Stimulated activated CD8-positive, alpha-beta memory T cell treated with anti-CD3 and anti-CD28 coated beads, Interleukin-2, amount 100 ng/mL, for 1 hour (primary cell): ENCODE measurements at places on chromosomes 7 and 10.
A peak's percentile ranks its signal among the peaks of the same experiment; 100 is the strongest.

DNA sequence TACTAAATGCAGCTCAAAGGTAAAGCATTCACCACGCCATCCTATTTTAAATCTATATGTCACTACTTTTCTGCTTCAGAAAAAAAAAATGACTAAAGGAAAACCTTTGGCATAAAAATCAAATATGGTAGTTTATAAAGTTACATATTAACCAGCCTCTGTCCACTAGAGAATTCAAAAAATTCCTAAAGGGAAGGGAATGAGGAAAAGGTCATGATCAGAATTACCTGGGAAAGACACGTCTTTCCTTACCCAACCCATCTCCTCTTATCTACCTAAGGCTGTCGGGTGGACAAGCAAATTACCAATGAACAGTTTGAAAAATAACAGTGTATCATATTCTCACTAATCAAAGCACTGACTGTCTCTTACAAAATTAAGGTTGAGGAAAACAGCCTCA is 100.7 kb upstream of the TMEM106B start:
- DNase-seq: no peak

GRCh38 chr10:61883371-61884025 is 18.0 kb upstream of the ARID5B start:
- no peak for DNase-seq

- no peak for DNase-seq
Measured at GRCh38 chr7:38318241-38318640, 44.8 kb upstream of the TARP start.

- no peak for DNase-seq
Measured at GRCh38 chr10:103949728-103950127, 17.2 kb upstream of the SLK start.

DNA sequence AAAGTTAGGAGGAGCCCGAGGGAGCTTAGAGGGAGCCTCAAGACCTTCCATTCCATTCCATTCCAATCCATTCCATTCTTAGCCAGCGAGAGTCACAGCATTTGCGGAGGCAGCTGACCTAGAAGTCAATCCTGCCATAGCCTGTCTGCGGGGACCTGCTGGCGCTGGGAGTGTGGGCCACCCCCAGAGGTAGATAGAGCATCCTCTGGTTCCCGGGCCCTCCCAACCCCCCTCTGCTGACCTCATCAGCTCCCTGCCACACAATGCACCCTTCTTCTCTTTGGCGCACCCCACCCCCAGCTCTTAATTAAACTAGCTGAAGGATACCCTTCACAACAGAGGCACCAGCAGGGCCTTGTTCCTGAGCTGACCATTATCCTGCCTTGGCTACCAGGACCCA is 152.5 kb upstream of the ZMIZ1 start:
- DNase-seq: no peak

- no peak for DNase-seq
Measured at GRCh38 chr10:131787961-131788360, 112.8 kb upstream of the PPP2R2D start.

- no peak for DNase-seq
Measured at GRCh38 chr7:85449478-85449877, 262.6 kb upstream of the SEMA3D start.

DNA sequence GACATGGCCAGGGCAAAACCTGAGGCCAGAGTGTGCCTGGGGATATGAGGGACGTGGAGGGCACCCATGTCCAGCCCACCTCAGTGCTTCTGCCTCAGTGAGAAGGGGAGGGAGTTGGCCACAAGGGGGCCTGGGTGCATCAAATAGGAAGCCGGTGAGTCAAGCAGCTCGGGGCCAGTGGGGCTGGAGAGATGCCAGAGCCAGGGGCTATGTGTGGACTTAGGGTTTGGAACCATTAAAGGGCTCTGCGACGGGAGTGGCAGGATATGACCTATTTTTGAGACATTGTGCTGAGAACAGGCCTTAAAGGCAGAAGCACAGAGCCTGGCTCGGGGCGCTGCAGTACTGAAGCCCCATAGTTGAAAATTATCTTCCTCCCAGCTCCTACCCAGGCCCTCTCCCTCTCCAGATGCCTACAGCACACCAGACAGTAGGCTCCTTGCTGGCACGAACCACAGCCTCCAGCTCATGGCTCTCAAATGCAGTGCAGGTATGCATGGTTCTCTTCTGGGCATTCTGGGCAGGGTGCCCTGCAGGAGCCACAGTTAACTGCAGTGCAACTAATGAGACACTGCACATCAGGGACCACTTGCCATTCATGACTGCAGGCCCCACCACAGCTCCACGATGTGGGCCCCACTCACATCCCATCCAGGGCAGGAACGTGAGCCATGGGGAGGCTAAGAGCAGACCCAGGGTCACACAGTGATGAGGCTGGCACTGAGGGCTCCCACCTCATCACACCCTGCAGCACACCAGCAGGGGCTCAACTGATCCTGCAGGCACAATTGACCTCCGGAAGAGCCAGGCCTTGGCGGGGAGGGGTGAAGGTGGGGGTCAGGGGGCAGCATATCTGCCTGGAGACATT is 7.2 kb upstream of the PGAM2 start:
- no peak for DNase-seq

- DNase-seq: peak; percentile 6
Measured at GRCh38 chr7:132655131-132655727, 79.0 kb upstream of the PLXNA4 start.

DNA sequence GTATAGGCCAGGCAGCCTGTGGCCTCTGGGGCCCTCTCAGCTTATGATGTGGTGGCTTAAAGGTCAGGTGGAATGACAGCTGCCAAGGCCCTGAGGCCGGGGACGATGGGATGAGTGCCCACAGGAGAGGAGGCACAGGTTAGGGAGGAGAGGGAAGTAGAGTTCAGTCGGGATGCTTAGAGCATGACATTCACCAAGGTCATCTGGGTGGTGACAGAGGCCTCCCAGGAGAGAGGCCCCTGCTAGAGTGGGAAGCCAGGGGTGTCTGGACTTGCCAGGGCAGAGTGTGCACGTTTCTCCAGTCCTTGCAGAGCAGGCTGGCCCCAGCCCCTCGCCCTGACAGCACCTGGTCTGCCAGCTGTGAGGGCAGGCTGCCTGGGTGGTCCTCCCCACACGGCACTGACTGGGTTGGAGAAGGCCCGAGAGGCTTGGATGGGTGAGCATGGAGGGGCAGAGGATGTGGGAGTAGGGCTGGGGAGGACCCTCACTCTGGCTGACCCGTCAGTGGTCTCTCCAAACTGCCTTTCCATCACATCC is 1.5 kb downstream of the CALHM1 start:
- DNase-seq: no peak

- no peak for DNase-seq
Measured at GRCh38 chr7:11727864-11728263, 104.1 kb downstream of the THSD7A start.

DNA sequence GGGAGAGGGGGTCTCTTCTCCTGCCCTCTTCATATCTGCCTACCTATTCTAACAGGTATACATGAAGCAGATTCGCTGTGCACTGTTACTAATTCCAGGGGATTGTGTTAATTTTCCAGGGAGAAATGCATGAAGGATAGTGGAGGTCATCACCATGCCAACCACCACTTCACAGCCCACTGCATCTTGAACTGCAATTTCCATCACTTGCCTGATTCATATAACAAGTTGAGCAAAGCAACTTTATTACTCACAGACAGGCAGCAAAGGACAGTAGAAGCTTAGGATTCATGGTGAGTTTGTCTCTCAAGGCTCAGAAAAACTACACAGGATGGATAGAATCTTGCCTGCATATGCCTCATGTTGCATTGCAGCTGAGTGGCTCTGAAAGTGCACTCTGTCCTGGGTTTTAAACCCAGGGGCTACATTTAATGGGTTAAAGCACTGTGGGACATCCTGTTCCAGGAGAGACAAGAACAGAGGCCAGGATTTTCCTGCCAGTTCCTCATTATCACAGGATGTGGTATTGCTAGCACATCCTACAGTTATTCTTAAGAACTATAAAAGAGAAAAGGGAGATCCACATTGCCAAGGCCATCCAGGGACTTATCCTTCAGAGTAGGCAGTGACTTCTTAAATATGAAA is 136.9 kb upstream of the PRSS1 start:
- DNase-seq: no peak

GRCh38 chr7:117043108-117043825 is 90.0 kb downstream of the ST7 start:
- no peak for DNase-seq

- no peak for DNase-seq
Measured at GRCh38 chr10:77228559-77228958, 409.0 kb downstream of the KCNMA1 start.

DNA sequence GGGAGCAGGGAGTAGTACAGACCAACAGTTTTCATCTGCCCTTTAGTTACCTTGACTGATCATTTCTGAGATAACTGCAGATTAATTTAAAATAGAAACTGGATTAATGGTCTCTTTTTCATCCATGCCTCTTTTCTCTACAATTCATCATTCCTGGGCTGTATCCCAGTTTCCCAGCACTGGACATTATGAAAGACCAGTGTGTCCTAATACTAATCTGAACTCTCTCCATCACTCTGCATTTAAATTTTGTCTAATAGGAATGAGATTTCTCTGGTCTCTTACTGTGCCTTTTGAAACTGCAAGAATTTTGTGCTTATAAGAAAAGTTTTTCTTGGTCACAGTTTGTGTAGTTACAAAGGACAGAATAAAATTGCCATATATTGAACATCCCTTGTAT is 12.7 kb downstream of the PLEKHA8 start:
- DNase-seq: no peak

DNA sequence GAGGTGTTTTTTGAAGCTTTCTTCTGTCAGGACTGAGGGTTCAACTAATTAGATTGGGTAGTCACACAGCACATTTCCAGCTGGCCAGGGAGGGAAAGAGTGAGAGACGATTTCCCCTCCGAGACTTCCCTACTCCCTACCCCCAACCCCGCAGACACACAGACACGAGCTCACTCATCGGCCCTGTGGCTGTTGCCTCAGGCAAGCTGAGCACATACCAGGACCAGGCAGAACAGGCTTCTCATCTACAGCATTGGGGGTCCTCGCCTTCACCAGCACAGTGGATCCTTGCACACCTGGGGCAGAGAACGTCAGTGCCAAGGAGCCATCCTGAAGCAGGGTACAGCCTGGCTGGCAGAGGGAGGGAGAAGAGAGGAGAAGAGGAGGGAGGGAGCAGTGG is 144.1 kb downstream of the TMEM178B start:
- DNase-seq: no peak

GRCh38 chr10:71634531-71635164 is 84.9 kb downstream of the C10orf105 start:
- no peak for DNase-seq

- no peak for DNase-seq
Measured at GRCh38 chr10:42691361-42692120, 53.2 kb upstream of the ZNF33B start.

DNA sequence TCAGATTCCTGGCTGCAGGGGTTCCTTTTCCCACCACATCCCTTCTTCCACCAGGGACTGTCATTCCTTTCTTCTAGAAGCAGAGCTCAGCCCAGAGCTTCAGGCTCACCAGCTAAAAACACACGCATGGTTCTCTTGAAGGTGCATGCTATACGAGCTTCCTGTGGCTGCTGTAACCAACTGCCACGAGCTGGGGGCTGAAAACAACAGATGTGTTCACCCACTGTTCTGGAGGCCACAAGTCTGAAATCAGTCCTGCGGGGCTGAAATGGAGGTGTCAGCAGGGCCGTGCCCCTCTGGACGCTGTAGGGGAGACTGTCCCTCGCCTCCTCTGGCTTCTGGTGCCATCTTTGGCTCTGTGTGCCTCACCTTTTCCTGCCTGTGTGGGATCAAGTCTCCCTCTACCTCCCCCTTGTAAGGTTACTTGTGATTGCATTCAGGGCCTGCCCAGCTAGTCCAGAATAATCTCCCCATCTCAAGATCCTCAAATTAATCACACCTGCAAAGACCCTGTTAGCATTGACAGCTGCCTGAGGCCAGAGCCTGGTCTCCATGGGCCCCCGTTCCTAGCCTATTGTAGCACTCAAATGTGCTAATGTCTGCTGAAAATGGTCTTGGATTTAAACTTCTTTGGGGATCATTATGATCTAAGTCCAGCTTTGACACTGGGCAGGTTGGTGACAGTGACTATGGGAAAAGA is 13.7 kb downstream of the RAB19 start:
- DNase-seq: no peak

DNA sequence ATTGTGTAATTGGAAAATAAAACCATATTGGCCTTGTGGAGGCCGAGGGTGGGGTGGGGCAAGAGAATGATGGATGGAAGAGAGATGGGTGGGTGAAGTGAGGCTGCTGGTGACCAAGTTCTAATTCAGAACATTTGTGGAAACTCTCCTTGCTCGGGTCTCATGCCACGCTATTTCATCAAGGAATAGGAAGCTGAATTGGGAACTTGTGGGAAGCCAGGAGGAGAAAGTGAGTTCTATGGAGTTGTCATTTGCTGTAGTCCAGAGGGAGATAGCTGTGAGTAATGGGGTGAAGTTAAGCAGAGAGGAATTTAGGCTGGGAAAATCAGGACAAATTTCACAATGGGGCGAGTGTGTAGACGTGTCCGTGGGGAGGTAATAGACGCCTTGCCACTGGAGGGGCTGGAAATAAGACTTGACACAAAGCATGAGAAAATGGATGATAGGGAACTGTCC is 339.2 kb downstream of the LRMDA start:
- DNase-seq: no peak

DNA sequence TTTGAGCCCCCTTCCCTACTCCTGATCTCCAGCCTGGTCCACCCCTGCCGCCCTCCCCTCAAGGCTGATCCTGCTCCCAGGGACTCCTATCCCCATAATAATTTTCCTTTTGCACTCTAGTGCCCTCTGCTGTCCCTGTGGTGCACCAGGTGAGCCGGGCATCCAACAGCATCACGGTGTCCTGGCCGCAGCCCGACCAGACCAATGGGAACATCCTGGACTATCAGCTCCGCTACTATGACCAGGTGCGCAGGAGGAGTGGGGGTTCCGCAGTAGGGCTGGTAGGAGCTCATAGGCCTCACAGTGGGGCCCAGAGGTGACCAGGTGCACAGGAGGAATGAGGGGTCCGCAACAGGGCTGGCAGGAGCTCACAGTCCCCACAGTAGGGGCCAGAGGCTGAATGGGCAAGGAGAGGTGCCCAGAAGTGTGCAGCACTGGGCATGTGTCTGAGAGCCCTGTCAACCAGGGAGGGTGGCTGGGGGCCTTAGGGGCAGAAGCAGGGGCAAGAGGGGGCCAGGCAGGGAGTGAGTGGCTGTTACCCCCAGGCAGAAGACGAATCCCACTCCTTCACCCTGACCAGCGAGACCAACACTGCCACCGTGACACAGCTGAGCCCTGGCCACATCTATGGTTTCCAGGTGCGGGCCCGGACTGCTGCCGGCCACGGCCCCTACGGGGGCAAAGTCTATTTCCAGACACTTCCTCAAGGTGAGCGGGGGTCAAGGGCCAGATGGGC is 11.7 kb downstream of the EPHB6 start:
- no peak for DNase-seq

- DNase-seq: no peak
Measured at GRCh38 chr7:108045669-108046068, 42.7 kb upstream of the LAMB1 start.

DNA sequence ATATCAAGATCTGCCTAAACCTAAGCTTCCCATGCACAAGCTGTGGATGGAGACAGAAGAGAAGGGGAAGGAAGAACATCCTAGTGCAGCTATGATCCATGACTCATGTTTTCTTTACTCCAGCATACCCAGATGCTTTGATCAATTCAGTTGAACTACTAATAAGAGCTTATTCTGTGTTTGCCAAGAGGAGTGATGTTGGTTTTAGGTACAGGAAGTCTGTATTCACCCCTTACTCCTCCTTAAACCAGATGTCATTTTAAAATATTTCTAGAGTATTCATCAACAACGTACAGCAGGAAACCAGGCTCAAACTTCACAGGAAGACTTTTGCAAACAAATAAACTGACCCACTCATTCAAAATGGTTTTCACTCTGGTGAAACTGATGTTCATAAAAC is 29.2 kb downstream of the PANK1 start:
- no peak for DNase-seq
